SHP77 (cell line): ENCODE measurements at places on chromosomes 2 and 18.
A peak's percentile ranks its signal among the peaks of the same experiment; 100 is the strongest.

- no peak for DNase-seq
Measured at GRCh38 chr18:9380101-9380500, 45.5 kb downstream of the TWSG1 start.

DNA sequence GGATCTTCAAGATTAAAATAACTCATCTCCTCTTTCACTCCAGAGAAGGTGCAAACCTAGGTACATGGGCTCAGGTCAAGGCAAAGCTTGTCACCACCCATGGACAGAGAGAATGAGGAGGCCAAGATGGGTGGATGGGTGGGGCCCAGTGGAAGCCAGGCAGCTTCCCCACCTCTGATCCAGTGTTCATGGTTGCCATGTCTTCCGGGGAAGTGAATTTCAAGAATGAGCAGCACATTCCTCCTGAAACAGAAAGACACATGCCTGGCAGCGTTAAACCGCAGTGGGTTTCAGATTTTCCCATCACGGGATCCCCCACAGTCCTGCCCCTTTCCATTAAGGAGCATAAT is 301.7 kb downstream of the EIPR1 start:
- DNase-seq = no peak

- peak; percentile 33 for DNase-seq
Measured at GRCh38 chr2:61177727-61178549, 15.9 kb downstream of the C2orf74 start.

DNA sequence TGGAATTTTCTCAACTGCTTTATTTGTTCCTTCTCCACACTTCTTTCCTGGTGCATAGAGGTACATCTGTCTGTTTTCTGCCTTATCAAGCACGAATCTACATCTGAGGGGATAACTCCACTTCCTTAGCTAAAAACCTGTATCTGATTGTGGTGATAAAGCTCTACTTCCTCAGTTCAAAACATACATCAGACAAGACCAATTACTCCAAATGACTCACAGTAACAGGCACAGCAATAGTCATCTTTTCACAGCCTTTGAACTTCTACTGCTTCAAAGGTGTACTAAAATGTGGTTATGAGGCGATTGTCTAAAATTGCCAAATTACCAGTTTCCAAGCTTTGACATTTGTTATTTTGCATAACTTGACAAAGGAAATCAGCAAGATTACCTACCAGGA is 803.6 kb upstream of the ZEB2 start:
- DNase-seq = no peak

- DNase-seq = no peak
Measured at GRCh38 chr2:96699621-96700020, 40.2 kb downstream of the LMAN2L start.
